ENCODE measurements at places on chromosomes 11 and 22. TPM values are rescaled to one million over a fixed set of nuclear protein-coding genes. Genes with fewer than 3 reads are reported as not detected.

Gene MS4A6A
- polyA plus RNA-seq: 20.1 TPM

Gene LGR4
- polyA plus RNA-seq: 23.7 TPM

Gene KRTAP5-2
- not detected for polyA plus RNA-seq

Gene CDHR5
- polyA plus RNA-seq: 0.77 TPM

Gene MAPK8IP2
- polyA plus RNA-seq: 1.1 TPM

Gene CELSR1
- polyA plus RNA-seq: 28.3 TPM

Gene OR5B12
- polyA plus RNA-seq: not detected

Gene DLG2
- 8.1 TPM for polyA plus RNA-seq

Gene CBL
- 21.1 TPM for polyA plus RNA-seq

Gene IGLL5
- 0.54 TPM for polyA plus RNA-seq

Gene HOATZ
- polyA plus RNA-seq: 9.6 TPM

Gene NXPE2
- 0.24 TPM for polyA plus RNA-seq

Gene SPECC1L
- polyA plus RNA-seq: 80.1 TPM

Gene CFAP300
- 12.1 TPM for polyA plus RNA-seq

Gene CACNA1I
- polyA plus RNA-seq: 0.07 TPM

Gene LIPT2
- polyA plus RNA-seq: 3.8 TPM

Gene DKK3
- 162 TPM for polyA plus RNA-seq

Gene TRIM49
- polyA plus RNA-seq: not detected

Gene MUC5AC
- polyA plus RNA-seq: 0.04 TPM

Gene APBB1
- polyA plus RNA-seq: 44.0 TPM

Gene ATG16L2
- polyA plus RNA-seq: 48.1 TPM

Gene IGHMBP2
- polyA plus RNA-seq: 18.8 TPM

Gene TMEM135
- polyA plus RNA-seq: 33.4 TPM

Gene RELT
- polyA plus RNA-seq: 3.5 TPM

Gene STK33
- polyA plus RNA-seq: 23.9 TPM

Gene KRTAP5-8
- polyA plus RNA-seq: not detected

Gene ANO5
- 3.5 TPM for polyA plus RNA-seq

Gene PLEKHB1
- 37.9 TPM for polyA plus RNA-seq

Gene ATP6V1E1
- polyA plus RNA-seq: 104 TPM

Gene SLN
- polyA plus RNA-seq: not detected

Gene KCNJ1
- polyA plus RNA-seq: 0.26 TPM

Gene TIMM8B
- polyA plus RNA-seq: 55.7 TPM

Gene RTN4R
- 5.0 TPM for polyA plus RNA-seq

Gene TRIM34
- polyA plus RNA-seq: 22.2 TPM

Gene OR51E2
- 0.13 TPM for polyA plus RNA-seq

Gene SMIM35
- 1.1 TPM for polyA plus RNA-seq

Gene TAF1D
- polyA plus RNA-seq: 182 TPM

Gene CSTF3
- polyA plus RNA-seq: 54.2 TPM

Gene OR5B21
- polyA plus RNA-seq: not detected

Gene OR6T1
- not detected for polyA plus RNA-seq

Gene ANGPTL5
- polyA plus RNA-seq: 0.08 TPM

Gene CRYBB3
- polyA plus RNA-seq: 0.42 TPM

Gene GVQW3
- polyA plus RNA-seq: 19.5 TPM

Gene PPP2R1B
- polyA plus RNA-seq: 30.6 TPM

Gene CD3D
- 1.7 TPM for polyA plus RNA-seq

Gene KCNK4
- 0.14 TPM for polyA plus RNA-seq

Gene GAB4
- not detected for polyA plus RNA-seq

Gene TUT1
- polyA plus RNA-seq: 26.9 TPM

Gene BTBD18
- 0.48 TPM for polyA plus RNA-seq

Gene PDE3B
- polyA plus RNA-seq: 27.8 TPM

Gene CATSPER1
- not detected for polyA plus RNA-seq

Gene PRSS23
- polyA plus RNA-seq: 62.9 TPM

Gene DNAJB13
- 3.6 TPM for polyA plus RNA-seq

Gene PEX16
- 11.4 TPM for polyA plus RNA-seq

Gene P4HA3
- polyA plus RNA-seq: 2.7 TPM

Gene CSNK2A3
- 0.58 TPM for polyA plus RNA-seq

Gene TRIM22
- 28.3 TPM for polyA plus RNA-seq

Gene RAG2
- polyA plus RNA-seq: 0.43 TPM

Gene PIH1D2
- 8.9 TPM for polyA plus RNA-seq

Gene LBHD1
- polyA plus RNA-seq: 7.9 TPM
